ENCODE measurements at places on chromosomes 11 and 22.

DNA sequence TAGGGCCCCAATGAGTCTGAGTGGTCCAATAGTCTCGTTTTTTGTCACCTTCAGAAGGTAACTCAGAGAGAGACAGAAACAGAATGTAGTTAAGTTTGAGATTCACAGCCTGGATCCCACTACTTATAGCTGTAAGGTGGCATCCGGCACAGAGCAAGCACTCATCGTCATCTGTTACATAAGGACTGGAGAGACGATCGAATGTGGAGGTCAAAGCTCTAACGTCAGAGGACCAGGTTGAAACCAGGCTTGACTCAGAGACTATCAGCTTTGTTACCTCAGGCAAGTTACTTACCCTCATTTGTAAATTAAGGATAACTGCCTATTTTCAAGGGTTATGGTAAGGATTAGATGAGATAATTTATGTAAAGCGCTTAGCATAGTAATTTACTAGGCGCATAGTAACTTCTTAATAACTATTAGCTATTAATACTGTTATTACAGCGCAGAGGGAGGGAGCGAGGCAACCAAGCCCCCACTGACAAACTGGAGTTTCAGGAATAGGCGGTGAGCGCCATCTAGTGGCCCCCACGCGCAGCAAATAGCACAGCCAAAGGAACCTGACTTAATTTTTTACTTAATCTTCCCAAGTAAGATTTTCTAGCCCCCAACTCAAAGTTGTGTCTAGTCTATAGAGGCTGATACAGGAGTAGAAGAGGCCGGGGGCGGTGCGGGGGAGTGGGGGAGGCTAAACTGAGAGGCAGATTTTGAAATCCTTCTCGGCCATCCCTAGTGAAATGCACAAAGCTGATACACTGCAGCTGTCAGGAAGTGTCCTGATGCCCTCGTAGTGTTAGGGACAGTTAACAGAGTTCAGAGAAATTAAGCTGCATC, 29.0 kb upstream of the API5 start:
- DNase-seq: peak; percentile 43

DNA sequence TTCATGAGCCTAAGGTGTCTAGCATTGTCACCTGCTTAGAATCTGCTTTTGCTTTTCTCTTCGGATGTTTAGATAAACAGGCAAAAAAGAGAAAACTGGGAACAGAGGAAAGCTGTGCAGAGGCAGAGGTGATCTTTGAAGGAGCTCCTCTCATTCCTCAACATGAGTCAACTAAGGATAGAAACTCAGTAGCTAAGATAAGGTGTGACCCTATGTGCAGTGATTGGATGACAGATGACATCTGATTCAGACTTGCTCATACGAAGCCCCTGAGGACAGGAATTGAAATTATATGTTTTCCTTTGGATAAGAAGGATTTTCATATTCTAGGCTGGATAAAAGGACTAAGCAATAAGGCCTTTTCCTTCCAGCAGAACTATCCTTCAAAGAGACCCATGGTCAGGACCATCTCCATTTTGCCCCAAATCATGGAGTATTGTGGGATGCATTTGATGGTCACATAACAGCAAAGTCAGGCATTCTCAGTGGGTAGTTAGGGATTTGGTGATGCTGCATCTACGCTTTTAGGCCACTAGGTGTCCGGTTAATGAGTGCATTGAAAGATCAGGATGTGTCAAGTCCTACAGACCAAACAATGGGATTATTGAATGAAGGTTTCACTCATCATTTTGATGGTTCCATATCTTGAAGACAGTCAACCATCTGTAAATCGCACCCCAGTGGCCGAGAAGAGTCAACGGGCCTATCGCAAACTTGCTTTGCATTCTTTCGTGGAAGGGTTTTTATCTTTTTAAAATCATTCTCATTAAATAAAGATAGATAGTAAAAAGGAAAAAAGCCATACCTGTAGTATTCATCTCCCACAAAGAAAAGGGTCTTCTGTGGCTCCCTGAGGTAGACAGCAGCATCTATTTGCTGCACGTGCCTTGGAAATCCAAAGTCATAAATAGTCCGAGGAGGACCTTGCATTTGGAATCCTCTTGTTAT, 32.2 kb downstream of the MMP20 start:
- DNase-seq: no peak

- DNase-seq: peak; percentile 74
Measured at GRCh38 chr11:1693327-1694063, 3.5 kb upstream of the KRTAP5-6 start.

- no peak for DNase-seq
Measured at GRCh38 chr11:70732881-70733196, 334.5 kb downstream of the CTTN start.

- DNase-seq: no peak
Measured at GRCh38 chr22:30695351-30695851, 727 bp downstream of the OSBP2 start.

- no peak for DNase-seq
Measured at GRCh38 chr11:32526760-32527159, 56.9 kb upstream of the EIF3M start.

- no peak for DNase-seq
Measured at GRCh38 chr22:48757581-48757980, 1070.1 kb downstream of the BRD1 start.

DNA sequence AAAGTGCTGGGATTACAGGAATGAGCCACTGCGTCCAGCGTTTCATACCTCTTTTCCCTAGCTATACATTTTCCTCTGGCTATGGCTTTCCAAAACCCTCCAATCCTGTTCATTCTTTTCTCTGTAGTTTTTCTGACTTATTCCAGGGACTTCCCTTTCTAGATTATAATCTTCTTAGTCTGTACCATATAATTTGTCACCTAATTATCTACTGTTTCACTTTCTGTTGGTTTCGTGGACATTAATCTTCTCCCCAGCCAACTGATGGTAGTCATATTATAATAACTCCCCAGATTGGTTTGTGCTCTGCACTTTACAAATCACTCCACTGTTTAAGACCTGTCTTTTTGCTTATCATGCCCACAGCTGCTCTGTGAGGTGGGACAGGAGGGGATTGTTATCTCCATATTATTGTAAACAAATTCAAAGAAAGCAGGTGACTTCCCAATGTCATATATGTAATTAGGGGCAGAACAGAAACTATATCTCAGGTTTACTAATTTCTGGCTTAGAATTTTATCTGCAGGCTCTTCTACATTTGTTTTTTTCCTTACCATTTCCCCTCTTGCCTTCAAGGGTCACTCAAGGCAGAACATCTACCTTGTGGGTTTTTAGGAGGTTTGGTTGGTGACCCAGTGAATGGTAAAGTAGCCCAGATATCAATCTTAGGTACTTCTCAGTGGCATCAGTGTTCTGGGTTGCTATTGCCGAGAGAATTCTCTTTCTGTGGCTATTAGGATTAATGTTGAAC, 23.9 kb downstream of the STIM1 start:
- DNase-seq: no peak

DNA sequence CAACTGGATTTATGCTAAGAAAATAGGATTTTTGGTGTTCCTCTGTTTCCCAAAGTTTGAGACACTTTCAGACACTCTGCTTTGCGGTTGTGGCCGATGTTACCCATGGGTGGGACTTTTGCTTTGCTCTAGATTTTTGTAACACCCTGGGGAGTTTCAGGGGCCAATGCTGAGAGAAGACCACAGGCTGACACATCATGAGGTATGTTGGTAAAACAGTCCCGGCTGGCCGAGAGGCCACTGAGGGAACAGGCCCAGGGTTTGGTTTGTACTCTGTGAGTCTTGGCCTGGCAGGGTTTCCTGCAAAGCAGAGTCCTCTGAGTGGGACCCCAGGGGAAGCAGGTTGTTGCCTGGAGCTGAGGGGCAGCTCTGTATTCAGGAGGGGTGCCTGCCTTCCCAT, 78.5 kb upstream of the PITPNB start:
- DNase-seq: peak; percentile 34

DNA sequence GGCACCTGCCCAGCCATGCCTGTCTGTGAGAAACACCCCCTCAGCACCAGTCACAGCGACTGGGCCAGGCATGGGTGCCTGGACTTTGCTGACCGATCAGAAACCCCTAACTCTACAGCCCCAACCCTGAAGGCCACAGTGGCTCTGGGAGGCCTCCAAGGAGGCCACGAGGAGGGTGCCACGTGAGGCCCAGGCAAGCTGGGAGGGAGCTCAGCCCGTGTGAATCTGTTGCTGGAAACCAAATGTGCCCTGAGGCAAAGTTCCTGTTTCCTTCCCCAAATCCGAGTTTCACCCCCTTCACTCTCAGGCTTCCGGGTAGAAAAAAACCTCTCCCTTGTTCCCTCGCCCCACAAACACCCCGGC, 1.3 kb downstream of the UNC93B1 start:
- DNase-seq: no peak

- DNase-seq: peak; percentile 73
Measured at GRCh38 chr22:24146194-24146616, 35.1 kb upstream of the SUSD2 start.

DNA sequence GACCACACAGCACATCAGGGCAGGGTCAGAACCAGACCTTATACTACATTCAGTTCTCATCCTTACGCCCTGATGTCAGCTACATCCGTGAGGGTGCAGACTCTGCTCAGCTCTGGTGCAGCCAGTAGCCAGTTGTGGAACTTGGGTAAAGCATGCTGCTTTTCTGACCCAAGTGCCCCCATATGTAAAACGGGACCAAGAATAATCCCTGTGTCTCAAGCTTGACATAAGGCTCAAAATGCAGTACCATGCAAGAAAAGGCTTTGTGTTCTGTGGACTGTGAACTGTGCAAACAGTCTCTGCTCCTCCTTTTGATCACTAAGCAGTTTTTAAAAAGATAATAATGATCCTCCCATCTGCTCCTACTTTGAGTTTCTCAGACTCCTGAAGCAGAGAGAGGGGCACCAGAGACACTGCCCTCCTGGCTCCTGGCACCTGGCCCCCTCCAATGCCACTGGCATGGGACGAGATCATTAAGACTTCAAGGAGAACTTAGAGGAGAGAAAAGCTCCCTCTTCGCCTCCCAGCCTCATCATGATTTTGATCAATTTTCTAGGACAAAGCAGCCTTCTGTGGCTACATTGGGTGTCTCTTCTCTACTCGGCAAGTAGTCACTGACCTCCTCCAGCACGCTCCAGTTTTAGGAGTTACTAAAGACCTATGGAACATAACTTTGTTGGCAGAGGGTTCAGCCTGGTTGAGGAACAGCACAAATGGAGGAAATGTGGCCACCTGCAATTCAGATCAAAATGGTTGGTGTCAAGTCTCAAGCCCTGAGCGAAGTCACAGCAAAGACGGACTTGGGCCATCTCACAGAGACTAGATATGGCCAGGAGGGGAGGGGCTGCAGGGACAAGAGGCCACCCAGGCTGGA, 23.9 kb downstream of the IL10RA start:
- no peak for DNase-seq

- peak; percentile 25 for DNase-seq
Measured at GRCh38 chr11:7004482-7004881, 15.7 kb downstream of the ZNF214 start.

DNA sequence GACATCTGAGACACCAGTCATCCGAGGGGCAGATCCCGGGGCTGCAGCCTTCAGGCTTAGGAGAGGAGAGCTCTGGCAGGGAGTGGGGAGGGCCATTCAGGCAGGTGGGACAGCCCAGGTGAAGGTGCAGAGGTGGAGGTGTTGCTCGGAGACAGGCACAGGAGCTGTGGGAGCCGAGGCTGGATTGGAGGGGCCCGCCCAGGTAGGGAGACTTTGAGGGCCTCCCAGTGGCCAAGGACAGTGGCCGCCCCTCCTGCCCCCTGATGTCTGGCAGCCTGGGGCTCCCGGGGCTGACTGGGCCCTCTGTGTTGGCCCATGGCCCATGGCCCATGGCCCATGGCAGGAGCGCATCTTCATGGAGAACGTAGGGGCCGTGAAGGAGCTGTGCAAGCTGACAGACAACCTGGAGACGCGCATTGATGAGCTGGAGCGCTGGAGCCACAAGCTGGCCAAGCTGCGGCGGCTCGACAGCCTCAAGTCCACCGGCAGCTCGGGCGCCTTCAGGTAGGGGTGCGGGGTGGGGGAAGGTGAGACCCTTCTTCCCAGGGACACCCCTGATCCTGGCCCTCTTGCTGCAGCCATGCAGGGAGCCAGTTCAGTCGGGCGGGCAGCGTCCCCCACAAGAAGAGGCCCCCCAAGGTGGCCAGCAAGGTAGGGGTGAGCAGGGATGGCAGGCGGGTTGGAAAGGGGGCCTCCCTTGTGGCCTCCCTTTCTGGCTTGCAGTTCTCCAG, 13.3 kb downstream of the TMEM258 start:
- no peak for DNase-seq

GRCh38 chr11:123373754-123374621, 56.1 kb upstream of the GRAMD1B start:
- no peak for DNase-seq

- DNase-seq: no peak
Measured at GRCh38 chr11:2663506-2663905, 36.3 kb downstream of the KCNQ1OT1 start.

Measured in astrocyte of the spinal cord (primary cell).